ENCODE measurements at places on chromosomes 3 and 15.

GRCh38 chr3:99949956-99950670, 132.5 kb downstream of the CMSS1 start:
- DNase-seq: no peak

DNA sequence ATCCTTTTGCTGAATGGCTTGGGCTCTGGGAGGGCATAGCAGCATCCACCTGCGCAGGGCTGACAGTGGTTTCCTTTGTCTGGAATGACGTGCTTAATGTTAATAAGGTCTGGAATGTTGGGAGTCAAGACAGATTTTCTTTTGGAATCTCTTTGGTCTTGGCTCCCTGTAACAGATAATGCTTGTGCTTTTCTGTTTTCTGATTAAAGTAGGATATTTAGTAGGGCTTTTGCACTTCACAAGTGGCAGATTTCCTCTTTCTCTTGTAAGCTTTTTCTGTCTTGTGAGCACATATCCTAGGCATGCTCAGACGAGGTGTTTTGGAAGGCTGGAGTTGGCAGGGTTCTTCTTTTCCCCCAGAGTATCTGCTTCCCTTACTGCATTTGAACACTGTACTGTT, 189.6 kb downstream of the GHSR start:
- no peak for DNase-seq

GRCh38 chr3:170766253-170766652, 103.7 kb downstream of the RPL22L1 start:
- no peak for DNase-seq

- DNase-seq: no peak
Observed at GRCh38 chr15:59668556-59668955, 11.2 kb upstream of the GTF2A2 start.

Data from GM04504 (cell line).